HS-27A (cell line): ENCODE measurements at places on chromosomes 6 and 20.

DNA sequence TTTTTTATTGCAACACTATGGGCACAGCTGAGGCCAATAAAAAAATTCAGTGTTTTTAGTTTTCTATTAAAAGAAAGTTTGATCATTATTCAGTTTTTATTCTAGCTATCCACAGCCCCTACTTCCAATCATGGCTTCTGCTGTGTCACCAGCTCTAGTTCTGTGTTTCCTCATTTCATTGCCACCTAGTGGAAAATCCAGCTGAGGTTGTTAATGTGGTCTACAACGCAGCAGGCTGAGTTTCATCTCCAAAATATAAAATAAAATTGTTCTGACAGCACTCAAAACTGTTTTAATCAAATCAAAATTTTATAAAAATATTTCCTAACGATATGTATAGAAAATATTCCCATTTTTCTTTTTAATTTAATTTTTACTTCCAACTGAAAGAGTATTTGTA, 13.6 kb downstream of the COL9A1 start:
- DNase-seq: no peak

GRCh38 chr6:13511913-13512717, 24.7 kb upstream of the GFOD1 start:
- no peak for DNase-seq

DNA sequence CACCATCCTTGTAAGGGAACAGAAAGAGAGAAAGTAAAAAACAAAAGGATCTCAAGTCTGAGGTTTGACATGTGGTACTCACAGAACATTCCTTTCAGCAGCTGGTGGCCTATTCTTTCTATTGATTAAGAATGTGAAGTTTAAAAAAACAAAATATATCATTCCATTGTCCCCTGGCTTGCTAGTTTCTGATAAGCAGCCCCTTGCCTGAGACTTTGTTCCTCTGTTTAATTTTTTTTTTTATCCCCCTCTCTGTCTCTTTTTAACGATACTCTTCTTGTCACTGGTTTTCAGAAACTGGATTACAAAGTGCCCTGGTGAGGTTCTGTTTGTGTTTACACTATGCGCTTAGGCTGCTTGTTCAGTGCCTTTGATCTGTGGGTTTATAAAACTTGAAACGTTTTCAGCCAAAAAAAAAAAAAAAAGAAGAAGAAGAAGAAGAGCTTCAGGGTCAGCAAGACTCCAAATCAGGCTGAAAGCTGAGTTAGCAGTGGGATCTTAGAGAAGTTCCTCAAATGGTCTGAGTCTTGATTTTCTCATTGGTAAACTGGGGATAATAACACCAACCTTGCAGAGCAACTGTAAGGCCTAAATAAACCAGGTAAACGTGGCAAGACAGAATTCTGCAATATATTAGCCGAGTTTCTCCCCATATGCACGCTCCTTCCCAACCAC, 45.1 kb upstream of the SLC22A23 start:
- no peak for DNase-seq

DNA sequence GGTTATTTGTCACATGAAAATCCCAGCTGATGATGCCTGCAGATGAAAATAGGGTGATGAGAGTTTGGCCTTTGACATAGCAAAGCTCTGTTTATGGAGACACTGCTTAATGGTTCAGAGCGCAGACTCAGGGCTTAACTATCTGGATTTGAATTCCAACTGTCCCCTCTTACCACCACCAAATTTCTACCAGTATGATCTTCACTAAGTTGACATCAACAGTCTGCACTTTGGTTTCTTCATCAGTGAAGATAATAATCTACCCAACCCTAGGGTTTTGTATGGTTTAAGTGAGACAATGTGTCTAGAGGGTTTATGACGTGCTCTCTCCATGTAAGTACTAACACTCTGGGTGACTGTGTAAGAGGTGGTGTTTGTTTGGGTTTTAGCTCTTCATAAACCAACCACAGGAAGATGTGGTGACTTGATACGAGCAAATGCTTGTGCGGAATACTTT, 151.4 kb upstream of the TNFAIP3 start:
- no peak for DNase-seq

GRCh38 chr6:31053873-31054272, 43.6 kb downstream of the MUC22 start:
- DNase-seq: no peak

DNA sequence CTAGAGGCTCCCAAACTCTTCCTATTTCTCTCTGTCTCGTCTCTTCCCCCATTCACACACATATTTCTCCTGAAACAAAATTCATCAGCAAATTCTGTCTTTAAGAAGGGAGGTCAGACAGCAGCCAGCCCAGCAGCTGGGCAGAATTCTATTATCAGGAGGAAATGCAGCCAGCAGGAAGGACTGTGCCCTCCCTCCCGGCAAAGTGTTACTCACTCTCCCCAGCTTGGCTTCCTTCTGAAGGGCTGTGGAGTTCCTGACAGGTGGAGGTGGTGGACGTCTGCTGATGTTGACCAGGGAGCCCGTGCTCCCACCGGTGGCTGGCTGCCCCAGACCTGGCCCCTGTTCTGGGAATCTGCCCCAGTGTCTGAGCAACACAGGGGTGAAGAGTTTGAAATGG, 37.3 kb downstream of the KCNB1 start:
- no peak for DNase-seq

DNA sequence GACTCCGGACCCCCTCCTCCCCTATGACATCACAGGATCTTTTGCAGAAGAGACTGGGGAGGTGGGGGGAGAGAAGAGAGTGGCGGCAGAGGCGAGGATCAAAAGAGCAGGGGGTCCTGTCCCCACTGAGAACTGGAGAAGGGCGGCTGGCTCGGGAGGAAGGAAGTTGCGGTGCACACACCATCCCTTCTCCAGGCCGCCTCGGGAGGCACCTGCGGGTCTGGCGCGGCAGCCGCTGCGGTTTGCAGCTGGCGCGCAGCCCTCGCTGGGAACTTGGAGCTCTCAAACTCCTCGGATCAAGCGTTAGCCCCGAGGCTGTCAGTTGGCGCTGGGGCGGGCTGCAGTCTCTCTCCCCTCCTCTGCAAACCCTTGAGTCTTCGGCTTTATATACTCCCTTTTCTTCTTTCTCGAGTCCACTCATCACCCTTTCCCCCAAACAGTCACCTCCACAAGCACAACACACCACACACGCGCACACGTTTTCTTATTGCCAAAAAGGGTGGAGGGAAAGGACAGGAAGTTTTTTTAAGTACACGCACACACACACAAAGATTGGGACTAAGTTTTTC, 180.7 kb downstream of the TBXT start:
- no peak for DNase-seq

DNA sequence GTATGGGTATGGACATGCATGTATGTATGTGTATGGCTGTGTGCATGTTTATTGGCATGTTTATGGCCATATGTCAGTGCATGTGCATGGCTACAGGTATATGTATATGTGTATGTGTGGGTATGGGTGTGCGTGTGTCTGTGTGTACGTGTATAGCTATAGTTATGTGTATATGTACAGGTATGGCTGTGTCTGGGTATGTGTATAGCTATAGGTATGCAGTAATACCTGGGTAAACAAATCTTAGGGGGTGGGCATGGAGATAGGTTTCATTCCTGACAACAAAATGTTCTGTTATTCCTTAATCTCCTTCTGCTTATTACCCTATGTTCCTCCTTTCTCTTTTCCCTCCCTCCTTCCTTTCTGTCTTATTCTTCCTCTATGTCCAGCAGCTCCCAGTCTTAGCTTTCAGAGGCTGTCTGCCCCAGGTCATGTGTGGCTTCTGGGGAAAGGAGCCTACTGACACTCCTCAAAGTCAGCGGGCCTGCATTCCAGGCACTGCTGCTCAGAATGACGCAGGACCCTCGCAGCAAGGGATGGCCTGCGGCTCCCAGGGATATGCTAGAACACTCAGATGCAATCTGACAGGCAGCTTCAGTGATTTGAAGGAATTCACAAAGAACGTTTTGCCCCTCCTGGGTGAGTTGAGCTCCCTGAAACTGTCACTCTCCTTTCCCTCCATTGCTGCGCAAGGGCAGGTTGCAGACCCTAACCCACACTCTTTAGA, 139.3 kb upstream of the PHACTR1 start:
- DNase-seq: no peak
